Left hindlimb (tissue), 1 donor: ENCODE measurements at places on chromosomes 4 and X.

DNA sequence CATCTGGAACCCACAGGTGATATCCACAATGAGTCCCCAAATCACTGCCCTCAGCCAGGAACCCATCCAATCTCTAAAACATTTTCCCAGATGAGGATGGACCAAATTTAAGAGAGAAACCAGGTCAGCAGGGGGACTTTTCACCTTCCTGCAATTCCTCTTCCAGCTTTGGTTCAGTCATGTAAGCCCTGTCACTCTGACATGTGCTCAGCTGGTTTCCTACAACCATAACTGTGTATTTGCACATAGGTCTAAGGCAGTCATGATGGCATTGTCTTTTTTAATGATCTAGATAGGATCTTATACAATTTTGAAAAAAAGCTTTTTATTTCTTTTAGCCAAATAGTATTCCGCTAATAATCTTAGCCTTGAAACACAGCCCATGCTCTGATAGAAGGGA, 6.5 kb downstream of the CXXC4 start:
- no peak for DNase-seq

DNA sequence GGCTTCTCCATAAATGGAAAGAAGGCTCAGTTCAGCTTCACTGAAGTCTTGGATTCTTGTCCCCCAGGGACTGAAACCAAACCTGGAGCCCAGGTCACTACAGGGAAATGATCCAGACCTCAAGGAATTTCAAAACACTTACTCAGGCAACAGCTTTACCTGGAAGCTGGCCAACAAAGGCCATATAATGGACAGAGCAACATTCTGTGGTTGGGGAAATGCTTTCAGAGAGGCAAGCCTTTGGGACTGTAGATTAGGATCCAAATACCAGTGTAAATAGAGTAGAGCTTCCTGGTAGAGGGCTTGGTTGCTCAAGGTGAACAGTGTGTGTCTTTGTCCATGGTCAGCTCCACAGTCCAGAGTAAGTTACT, 57.0 kb upstream of the PROM1 start:
- no peak for DNase-seq

- no peak for DNase-seq
Observed at GRCh38 chr4:3531318-3531878, 824 bp downstream of the LRPAP1 start.

GRCh38 chr4:41561244-41561643, 23.3 kb downstream of the LIMCH1 start:
- DNase-seq: no peak

- DNase-seq: no peak
Observed at GRCh38 chrX:56788229-56788628, 59.2 kb downstream of the NBDY start.

DNA sequence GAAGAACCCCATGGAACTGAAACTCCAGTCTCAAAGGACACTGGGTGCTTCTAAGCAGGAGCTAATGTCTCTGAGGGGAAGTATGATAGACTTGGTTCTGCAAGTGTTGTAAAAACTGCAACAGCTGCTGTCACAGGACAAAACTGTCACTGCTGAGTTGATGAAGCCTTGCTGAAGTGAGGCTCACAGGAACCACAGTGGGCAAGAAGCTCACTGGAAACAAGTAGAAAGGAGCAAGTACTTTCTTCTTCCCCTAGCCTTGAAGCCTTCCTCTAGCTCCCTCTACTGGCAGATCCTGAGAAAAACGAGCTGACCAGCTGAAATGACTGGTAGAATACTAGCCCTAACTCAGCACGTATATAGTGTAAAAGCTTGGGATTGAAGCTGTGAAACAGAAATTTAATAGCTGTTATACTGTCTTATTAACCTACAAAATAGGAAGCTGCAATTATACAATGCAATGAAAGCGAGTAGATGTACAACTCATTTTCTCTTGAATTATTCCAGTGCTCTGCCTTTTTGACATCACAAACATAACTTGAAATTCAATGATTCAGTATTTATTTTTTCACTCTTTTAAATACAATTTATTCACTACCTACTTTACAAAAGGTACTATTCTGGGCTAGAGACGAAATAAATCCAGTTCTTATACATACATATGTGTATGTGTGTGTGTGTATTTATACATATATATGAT, 91.4 kb downstream of the GABRB1 start:
- peak; percentile 51 for DNase-seq

- no peak for DNase-seq
Observed at GRCh38 chr4:182812916-182813315, 104.3 kb downstream of the DCTD start.

DNA sequence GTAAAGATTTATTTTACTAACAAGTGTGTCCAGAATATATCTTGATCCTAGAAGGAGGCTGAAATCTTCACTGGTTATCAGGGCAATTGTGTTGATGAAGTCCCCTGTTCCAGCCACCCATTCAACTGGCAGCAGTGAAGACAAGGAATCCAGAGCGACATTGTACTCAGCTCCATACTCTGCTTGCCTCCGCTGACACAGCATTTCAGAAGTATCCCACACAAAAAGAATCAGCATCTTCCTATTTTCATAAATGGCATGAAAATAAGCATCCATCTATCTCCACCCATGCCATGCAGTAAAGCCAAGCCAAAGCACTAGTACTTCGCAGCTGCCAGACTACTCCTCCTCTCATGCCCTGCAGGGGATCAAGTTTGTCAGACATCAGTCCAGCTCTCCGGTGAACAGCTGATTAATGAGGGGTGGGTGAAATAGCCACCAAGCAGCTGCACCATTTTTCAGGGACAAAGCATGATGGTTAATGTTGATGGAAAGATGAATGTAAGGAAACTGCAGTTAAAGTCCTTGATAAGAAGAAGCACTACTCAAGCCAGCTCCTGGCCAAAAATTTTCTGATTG, 54.0 kb downstream of the COL25A1 start:
- no peak for DNase-seq

DNA sequence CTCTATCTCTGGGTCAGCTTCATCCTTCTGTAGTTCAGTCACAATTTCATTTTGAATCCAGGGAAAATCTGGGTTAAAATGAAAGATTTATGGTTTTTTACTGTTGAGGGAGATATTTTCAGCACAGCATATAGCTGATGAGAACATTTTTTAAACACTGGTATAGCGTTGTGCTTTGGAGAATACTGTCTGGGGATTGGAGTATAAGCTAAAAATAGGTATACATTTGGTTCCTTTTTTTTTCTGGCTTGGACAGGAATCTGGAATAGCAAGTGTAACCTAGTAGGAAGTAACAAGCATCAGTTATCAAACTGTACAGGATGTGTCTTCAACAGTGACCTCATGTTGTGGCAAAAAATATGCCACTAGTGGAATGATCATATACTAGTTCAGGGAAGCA, 149.1 kb downstream of the GRXCR1 start:
- no peak for DNase-seq

- DNase-seq: no peak
Observed at GRCh38 chrX:129665916-129666644, 11.3 kb upstream of the APLN start.

DNA sequence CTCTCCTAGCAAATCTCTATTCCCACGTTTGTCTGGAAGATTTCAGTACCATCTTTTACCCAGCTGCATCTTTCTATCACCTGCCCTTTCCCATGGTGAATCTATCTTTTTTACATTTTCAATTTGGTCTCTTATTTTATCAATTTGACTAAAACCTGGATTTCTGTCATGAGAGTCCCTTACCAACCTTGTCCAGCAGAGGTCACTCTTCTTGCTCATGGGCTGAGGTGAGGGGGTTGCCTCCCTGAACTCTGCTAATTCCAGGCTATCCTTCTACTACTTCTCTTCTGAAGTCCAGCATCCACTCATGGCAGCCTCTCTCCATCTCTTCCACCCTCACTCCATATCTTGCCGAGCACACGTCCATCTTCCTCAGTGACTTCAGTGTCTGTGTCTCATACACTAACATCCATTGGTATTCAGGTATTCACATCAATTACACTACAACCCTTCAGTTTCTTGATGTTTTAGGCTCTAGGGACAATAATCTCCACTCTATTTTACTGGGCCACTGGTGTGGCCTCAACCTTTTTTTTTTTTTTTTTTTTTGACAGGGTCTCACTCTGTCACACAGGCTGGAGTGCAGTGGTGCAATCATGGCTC, 17.8 kb upstream of the ZNF827 start:
- DNase-seq: no peak

GRCh38 chr4:1786544-1787362, 6.3 kb upstream of the FGFR3 start:
- no peak for DNase-seq

DNA sequence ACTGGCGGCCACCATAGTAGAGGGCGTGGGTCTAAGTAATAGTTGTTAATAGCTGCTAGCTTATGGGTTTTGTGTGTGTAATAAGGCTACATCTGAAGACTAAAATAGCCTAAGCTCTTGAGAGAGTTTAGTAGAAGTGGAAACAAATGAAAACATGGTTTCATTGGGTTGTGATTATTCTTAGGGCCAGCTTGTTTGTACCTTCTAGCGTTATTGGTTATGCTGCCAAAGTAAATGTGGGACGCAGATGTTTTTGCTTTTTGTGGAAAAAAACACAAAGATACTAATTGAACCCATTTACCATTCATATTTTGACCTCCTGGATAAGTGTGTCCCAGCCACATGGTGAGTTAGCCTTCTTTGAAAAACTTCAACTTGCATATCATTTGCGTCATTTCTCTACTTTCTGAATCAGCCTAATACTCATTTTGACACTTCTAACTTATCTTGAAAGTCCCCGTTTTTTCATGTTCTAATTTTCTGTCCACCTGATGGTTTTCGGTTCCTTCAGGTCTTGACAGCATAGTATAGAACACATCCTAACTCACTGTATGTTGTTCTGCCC, 305.3 kb downstream of the FRMPD4 start:
- no peak for DNase-seq

DNA sequence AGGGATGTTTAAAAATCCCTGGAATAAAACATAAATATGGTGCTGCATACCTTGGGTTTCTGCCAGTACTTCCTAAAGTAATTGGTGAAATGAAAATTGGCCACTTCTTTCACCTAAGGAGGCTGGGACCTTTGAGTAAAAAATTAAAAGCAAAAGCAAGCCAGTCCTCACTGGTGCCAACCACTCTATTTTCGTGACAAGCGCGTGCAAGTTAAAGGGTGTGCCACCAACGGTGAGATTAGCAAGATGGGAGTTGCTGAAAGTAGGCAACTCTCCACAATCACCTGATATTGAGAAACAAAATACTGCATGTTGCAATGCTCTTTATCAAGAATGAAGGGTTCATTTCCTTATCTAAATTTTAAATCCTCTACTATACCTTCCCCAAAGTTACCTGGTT, 19.7 kb upstream of the RTL9 start:
- DNase-seq: no peak

DNA sequence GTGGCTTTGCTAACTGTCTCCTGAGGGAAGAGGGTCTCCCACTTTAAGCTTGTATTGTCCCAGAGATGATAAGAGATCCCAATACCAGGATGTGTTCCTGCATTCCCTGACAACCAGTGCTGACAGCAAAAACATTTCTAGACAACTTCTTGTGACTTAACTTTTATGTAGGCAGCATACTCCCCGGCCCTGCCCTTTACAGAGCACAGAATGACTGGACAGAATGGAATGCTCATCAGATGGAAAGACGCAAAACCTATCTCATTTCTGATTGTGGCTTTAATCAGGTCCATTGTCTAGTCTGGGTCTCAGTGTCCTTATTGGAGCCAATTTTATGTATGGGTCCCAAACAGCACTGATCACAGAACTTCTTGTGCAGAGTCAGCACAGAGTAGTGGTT, 18.2 kb upstream of the PLAC1 start:
- DNase-seq: no peak

GRCh38 chrX:46386511-46386910, 158.7 kb downstream of the ZNF674 start:
- no peak for DNase-seq
